Sciatic nerve (tissue), 2 donors: ENCODE measurements at places on chromosomes 1 and 21.

GRCh38 chr1:246437961-246438360, 69.1 kb downstream of the SMYD3 start:
- no peak for DNase-seq

- no peak for DNase-seq
Measured at GRCh38 chr21:42107177-42107880, 36.2 kb downstream of the UMODL1 start.

GRCh38 chr1:25657883-25658760, 41.5 kb downstream of the MAN1C1 start:
- no peak for DNase-seq

DNA sequence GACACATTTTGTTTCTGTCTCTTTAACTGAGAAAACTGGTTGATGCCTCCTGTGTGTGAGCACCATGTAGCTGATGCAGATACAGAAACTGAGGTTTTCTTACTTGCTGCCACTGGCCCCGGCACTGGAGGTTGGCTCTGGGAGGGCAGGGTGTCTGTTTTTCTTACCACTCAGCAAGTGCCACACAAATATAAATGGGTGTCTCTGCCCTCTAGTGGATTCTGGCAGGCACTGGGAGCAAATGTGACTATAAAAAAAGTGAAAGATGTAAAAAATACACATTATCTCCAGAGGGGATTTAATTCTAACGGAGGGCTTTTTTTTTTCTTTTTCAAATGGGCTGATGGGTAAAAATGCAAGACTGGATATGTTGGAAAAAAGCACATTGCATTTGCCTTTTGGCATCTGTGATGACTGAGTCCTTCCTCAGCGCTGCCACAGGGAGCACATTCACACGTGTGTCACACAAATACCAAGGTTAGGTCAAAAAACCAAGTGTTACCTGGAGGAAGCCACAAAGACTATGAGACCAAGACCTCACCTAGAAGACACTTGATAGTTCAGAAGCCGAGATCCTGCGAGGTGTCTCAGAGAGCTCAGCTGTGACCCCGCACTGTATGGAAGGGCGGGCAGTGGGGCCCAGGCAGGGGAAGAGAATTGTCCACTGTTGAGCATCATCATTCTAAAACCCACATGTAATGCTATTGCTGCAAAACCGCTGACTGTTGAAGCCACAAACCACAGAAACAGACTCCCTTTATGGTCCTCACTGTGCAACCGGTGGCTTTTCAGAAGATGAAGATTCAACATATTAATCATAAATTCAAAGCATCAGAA, 18.9 kb downstream of the PGBD2 start:
- no peak for DNase-seq

DNA sequence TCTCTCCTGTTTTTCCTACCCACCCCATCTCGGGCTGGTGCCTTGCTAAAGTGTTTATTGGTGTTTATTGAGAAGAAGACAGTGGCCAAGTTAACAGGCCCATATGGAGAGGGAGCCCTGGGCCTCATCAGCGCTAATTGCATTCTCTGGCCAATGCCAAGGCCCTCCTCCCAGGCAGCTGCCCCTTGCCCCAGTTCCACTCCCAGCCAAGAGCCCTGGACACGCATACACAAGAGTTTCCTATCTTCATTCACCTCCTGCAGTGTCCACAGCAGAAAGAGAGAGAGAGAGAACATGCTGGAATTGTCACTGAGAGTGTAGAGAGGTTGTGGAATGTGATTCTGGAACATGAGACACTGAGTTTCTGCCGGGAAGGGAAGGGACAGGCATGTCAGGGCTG, 25.4 kb upstream of the VWA5B1 start:
- no peak for DNase-seq

GRCh38 chr1:93900723-93901504, 8.3 kb downstream of the GCLM start:
- no peak for DNase-seq

DNA sequence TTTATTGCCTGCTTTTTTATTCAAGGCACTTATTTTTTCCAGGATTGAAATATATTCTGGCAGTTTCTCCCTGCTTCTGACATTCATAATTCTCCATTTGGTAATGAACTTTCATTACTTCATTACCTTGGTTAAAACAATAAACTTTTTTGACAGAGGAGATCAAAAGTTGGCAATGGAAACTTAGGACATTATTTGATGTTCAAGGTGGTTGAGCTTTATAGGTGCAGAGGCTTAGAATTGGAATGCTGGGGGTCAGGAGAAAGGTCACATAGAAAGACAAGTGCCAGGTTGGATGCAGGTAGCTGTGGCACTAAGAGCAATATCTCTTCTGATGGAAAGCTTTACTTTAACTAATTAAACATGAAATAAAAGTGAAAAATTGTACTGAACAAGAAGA, 152.4 kb downstream of the SPATA46 start:
- no peak for DNase-seq

DNA sequence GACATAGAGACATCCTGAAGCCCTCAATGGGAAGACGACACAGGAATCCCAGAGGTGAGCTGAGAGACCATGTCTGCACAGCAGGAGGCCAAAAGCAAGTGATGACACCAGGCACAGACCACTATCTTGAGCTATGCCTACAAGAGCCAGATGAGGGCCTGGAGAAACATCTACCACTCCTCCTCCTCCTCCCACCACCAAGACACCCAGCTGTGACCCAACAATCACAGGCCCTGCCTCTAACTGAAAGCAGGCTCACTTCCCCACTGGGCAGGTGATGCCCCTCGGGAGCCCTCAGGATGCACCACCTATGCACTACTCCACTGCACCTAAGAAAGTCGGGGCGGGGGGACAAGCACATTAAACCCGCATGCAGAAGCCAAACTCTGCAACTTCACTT, 16.5 kb downstream of the TADA1 start:
- no peak for DNase-seq

- no peak for DNase-seq
Measured at GRCh38 chr1:172936088-172936645, 114.6 kb downstream of the TNFSF18 start.

DNA sequence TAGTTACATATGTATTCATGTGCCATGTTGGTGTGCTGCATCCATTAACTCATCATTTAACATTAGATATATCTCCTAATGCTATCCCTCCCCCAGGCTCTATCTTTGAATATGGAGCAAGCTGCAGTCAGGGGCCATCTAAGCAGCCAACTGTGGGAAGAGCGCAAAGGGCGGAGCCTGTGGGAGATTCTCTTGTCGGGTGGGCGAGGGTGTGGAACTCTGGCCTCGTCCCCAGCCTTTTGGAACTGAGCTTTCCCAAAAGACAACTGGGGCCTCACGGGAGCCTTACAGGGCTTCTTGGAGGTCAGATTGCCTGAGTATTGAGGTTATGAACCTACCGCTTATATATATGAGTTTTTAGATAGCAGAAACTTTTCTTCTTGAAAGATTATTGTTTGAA, 117.2 kb downstream of the HHAT start:
- DNase-seq, result no peak

- DNase-seq, result peak; percentile 99
Measured at GRCh38 chr1:244048256-244049161, 2.6 kb upstream of the ZBTB18 start.

DNA sequence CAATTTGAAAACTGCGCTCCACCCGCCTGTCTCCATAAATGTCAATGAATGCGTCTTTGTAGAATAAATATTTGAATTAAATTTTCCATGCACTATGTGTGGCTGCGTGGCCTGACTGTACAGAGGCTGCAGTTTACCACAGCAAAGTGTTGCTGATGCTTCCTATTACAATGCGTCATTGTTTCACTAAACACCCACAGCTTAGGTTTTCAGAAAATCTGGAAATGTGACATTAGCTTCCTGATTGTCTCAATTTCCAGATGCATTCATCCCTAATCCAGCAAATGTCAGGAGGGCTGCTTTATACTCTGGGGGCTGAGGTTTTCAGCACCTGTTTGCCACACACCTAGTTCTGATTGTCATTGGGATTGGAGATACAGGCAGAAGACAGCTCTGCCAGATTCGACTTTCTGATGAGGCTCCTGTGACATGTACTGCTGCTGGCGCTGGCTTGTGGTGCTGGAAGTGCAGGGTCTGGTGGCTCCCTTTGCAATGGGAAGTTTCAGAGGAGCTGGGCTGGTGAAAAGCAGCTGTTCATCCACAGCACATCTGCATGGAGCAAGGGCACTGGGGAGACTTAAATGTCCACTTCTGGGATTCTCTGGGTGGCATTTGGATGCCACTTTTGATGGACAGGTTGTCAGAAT, 40.0 kb downstream of the URB2 start:
- DNase-seq, result no peak

DNA sequence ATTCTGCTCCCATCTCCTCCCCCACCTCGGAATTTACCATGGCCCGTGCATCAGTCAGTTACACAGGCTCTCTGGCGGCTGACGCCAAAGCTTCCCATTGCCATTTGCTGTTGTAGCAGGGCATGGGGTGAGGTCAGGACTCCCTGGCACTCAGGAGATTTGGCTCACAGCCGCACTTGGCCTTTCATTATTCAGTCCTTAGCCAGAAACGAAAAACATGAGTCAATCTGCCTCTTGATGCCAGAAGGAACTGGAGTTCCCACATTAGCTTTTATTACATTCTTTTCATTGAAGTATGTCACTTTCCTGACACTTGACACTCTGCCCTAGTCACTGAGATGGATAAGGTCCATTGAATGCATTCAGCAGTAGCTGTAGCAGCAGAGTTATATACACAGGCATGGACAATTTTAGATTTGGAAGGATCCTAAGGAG, 260.6 kb downstream of the CACNA1E start:
- no peak for DNase-seq

DNA sequence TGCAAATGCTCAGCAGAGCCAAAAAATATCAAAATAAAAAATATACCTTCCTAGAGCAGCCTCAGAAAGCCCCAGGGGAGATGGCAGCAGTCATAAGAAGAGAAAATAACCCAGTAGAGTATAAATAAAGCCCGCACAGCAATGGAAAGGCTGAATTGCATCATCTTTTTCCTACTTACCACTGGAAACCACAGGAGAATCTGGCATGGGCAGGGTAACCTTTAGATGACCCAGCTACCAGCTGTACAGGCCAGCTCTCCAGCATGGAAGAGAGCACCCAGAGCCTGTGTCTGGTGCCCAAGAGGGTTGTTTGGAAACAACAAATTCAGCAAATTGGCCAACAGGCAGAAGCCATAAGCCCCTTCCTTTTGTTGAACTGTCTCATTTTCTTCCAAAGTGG, 253.1 kb downstream of the OMA1 start:
- no peak for DNase-seq

DNA sequence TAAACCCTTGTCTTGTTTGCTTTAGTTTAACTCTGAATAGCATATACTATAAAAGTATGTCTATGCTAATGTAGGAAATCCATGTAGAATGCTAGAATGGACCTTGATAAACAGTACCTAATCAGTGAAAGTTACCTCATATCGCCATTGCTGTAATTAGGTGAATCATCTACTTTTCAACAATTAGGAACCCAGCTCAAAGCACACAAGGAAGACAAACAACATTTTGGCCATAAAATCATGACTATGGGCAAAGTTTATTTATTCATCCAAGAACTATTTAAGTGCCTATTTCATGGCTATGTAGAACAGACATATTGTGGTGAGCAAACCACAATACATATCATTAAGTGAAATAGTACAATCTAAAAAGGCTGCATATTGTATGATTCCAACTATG, 1043.2 kb downstream of the BRINP3 start:
- no peak for DNase-seq

GRCh38 chr1:90381598-90381997, 335.5 kb downstream of the BARHL2 start:
- DNase-seq, result no peak

- DNase-seq, result peak; percentile 71
Measured at GRCh38 chr1:50968821-50969610, 1.0 kb upstream of the CDKN2C start.

GRCh38 chr21:15390049-15390448, 325.2 kb upstream of the NRIP1 start:
- no peak for DNase-seq

GRCh38 chr21:37671381-37671780, 244.9 kb downstream of the KCNJ6 start:
- no peak for DNase-seq

DNA sequence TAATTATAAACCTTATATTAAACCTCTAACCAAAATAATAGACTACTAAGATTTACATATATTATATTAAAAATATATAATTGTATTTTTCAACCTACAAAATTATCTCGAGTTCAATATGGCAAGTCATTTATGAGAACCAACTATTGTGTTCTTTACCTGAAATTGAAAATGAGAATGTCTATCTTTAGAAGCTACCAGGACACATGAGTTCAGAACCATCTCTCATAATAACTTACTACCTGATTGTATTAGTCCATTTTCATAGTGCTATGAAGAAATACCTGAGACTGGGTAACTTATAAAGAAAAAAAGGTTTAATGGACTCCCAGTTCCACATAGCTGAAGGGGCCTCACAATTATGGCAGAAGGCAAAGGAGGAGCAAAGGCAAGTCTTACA, 6.8 kb downstream of the HAO2 start:
- DNase-seq, result no peak
